ENCODE measurements at places on chromosomes 11 and 22.

GRCh38 chr22:19062139-19062942 is 59.9 kb downstream of the DGCR2 start:
- peak; percentile 38 for DNase-seq

DNA sequence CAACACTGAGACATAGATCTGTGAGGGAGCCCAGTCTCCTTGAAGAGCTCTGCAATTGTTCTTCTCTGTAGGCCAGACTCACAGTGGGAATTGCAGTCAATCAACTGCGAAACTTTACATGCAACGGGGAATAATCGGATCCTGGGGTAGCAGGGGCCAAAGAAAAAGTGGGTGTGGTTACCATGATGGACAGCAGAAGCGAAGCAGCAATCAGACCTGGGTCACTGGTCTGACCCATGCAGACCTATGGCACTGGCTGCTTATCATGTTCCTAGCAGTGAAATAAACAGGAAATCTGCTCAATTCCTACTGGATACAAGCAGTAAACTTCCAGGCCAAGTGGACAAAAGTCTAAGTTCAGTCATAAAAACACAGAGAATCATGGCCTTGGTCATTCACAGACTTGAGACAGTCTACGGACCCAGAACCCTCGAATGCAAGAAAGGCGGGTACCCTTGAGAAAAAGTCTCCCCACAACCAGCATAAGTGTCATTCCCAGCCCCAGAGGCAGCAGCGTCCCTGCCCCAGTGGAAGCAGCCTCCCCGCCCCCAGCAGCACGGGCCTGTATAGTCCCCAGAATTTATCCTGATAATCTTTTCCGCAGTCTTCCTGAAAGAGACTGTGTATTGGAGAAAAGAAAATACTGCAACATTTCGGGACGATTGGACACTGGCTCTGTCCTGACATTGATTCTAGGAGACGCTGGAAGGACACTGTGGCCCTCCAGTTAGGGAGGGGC is 34.6 kb downstream of the ASCL2 start:
- DNase-seq: no peak

DNA sequence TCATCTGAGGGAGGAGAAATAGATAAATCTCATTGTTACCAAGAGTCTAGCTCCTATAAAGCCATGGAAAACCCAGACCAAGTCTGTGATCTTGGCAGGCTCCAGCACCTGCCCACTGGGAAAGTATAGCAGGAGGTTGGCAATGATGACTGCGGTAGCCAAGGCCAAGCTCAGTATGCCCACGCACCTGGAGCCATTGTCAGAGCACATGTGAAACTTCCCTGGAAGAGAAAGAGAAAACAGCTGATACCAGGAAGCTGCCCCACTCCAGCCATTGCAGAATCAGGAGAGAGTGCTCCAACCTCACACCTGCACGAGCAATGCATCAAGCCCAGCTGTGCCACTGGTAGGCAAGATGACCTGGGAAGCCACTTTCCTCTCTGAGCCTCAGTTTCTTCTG is 62.2 kb upstream of the HEPHL1 start:
- no peak for DNase-seq

GRCh38 chr11:25730230-25730629 is 601.7 kb upstream of the ANO3 start:
- no peak for DNase-seq

GRCh38 chr11:5809905-5810795 is 1.4 kb downstream of the OR52N2 start:
- DNase-seq: no peak

DNA sequence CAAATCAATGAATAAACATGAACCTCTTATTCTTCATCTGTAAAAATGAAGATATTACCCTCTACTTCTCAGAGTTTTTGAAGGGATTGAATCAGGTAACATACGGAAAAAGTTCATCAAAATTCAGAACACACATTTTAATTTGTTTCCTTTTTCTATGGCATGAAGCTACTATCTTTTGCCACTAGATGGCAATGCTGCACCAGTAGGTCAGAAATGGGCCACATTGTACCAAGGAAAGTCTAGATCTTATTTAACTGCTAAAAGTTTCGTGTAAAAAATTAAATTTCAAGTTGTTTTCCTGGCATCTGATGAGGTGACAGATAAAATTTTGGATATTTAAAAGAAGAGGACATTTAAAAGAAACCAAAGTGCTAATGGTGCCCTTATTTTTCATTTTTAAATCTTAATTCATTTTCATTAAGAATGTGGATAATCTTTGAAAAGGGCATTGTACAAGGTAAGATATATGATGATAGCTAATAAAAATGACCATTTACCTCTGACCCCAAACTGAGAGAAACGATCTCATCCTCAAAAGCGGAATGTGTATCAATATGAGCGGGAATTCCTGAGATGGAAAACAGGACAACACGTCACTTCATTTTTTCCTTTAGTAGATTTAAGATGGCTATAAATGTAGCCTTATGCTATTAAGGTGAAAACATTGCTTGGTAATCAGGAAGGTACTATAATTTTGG is 16.1 kb downstream of the ALKBH8 start:
- DNase-seq: no peak

- DNase-seq: no peak
Observed at GRCh38 chr11:34448223-34448994, 9.7 kb downstream of the CAT start.

- DNase-seq: no peak
Observed at GRCh38 chr11:108591893-108592292, 1.7 kb downstream of the EXPH5 start.

- DNase-seq: no peak
Observed at GRCh38 chr11:83241291-83241946, 44.7 kb downstream of the CCDC90B start.

GRCh38 chr11:4203603-4204360 is 109.2 kb downstream of the RRM1 start:
- no peak for DNase-seq

DNA sequence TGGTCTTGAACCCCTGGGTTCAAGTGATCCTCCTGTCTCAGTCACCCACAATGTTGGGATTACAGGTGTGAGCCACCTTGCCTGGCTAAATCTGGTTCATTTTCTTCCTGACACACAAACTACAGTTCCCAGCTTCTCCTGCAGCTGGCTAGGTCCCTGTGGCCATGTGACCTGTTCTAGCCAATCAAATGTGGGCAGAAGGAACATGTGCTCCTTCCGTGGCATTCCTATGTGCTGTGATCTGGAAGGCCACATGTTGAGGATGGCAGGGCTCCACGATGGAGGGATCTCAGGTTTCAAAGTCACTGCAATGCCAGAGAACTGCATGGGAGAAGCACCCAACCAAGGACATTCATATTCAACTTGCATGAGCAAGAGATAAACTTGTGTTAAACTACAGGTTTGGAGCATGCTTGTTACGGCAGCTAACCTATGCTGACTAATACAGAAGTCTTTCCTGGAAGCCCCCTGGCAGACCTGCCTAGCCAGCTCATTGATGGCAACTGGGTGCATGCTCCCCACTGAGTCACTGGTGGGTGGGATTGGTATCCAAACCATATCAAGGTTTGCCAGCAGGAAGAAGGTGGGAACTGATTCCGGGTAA is 86.0 kb downstream of the RPS6KA4 start:
- DNase-seq: no peak

GRCh38 chr11:8731647-8732323 is 49.2 kb downstream of the RPL27A start:
- DNase-seq: no peak

DNA sequence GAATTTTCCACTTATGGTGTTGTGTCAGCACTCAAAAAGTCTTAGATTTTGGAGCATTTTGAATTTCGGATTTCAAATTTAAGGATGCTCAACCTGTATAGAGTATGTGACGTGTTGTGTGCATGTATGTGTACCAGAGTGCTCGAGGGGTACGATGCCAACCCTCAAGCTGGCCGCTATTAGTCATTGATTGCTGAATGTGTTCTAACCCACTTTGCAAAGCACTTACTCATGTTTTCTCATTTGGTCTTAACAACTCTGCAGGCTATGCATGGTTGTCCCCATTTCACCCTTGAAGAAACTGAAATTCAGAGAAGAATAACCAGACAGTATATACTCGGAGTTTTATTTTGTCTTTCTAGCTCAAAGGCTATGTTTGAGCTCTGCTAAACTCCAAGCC is 196.4 kb upstream of the TENM4 start:
- no peak for DNase-seq

DNA sequence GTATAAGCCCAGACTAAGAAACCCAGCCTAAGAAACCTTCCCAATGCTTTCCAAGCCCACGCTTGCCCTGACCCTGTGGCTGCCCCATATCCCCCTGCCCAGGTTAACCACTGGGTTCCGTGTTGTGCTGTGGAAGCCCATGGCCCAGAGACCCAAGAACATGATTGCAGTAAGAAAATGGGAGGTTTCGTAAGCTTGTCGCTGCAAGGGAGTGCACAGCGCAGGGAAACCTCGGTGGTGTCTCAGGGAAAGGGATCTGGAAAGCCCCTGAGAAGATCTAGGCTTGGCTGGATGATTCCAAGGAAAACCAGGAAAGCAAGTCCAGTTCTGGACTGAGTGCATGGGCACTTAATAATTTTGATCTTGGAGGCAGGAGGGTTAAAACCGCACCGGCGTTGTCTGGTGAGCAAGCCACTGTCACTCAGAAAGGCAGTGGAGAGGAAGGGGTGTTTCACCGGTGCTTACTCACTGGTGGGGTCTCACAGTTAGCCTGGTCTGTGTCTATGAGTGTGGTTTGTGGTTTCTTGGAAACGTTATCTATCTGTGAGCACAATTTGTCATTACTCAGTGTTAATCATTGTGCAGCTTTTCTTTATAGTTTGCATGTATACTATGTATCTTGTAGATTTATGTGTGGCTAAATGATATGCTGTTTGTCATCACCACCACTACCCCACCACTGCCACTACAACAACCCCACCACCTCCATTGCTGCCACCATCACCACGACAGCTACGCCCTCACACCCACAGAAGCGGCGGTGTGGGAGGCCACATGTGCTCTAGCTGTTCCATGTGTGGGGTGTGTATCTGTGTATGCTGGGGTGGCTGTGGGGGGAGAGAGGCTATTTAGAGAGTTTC is 53.3 kb upstream of the PRDM11 start:
- peak; percentile 65 for DNase-seq

- DNase-seq: no peak
Observed at GRCh38 chr11:127789927-127790326, 789.4 kb upstream of the KIRREL3 start.

DNA sequence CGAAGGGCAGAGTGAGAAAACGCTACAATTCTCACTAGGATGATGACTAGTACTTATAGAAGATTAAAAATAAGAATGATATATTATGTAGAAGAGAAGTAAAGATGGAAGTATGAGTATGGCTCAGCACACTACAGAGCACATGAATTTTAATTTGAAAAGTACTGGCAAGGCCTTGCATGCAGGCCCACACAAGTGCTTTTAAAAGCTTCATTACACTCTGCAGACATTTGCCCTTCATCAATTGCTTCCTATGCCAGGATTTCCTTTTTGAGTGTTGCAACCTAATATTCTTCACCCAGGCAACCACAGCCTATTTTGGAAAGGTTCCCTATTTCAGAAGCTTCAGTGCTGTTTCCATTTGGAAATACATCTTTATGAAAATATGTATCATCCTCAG is 81.1 kb downstream of the LARGE2 start:
- no peak for DNase-seq

DNA sequence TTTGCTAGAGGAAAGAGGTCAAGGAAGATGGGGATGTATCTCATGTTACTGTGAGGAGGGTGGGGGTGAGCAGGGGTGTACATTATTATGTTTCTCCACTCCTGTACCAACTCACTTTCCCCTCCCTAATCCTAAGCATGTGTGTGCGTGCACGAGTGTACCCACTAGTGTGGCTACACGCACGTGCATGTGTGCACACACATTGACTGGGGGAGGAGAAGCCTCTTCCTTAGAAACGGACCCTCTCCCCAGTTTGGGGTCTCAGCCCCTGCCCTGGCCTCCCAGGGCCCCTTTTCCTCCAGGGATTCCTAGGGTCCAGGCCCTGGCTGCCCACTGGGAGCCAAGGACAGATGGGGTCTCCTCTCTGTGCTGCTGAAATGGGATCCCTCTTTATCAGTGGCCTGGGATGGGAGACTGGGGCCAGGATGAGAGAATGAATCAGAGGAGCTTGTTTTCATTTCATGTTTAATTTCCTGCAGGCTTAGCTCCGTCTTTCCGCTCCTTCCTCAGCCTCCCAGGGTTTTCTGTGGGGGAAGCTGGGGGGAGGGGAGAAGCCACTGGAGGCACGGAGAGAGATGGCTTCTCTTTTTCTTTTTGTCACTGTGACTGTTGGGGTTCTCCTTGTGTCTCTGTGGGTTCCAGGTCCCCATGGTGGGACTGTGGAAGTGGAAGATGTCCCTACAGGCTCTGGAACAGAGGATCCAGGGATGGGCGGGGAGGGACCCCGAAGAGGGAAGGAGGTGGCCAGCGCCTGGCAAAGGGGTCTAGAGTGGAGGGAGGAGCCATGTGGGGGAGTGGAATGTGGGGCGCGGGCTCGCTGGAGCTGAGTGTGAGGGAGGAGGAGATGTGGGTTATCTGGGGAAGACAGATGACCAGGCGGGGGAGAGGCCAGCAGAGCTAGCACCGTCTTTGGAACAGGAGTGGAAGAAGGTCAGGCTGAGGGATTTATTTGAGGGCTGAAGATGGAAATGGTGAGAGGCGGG is 40.3 kb downstream of the ALX4 start:
- peak; percentile 69 for DNase-seq

- DNase-seq: no peak
Observed at GRCh38 chr11:92784331-92784730, 185.1 kb upstream of the MTNR1B start.

- no peak for DNase-seq
Observed at GRCh38 chr11:132448334-132448995, 1078.0 kb downstream of the NTM start.

GRCh38 chr11:110857892-110858546 is 145.8 kb upstream of the ARHGAP20 start:
- no peak for DNase-seq

DNA sequence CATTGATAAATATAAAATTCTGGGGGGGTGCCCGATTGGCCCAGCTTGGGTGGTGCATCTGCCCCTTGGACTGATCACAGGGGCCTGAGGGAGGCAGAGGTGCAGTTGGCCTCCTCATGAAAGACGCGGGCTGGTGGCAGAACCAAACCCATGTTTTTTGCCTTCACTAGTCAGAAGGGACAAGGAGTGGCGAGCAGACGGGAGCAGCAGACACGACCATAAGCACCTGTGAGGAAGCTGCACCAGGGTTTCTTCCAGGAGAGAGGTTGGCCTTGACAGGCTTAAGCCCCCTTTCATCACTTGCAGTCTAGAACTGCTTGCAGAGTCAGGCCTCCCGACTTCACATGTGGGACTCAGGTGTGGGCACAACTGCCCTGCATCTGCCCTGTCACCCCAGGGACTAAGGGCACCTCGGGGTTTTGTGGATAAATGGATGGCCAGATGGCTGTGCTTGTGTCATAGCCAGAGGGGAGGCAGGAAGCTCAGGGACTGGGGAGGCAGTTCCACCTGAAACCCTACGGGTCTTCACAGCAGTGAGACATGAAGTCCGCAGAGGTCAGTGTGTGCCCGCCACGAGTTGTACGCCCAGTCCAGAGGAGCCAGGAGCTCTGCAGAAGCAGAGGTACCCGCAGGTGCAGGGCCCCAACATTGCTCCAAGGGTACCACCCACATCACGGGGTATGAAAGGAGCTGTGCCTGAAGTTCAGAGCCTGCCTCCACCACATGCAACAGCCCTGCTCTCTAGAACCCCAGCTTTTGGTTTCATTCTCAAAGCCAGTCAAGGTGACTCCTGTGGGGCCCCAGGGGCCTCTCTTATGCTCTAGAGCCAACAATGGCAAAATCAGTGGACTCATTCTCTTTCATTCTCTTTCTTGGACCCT is 18.2 kb upstream of the SYT13 start:
- no peak for DNase-seq

- no peak for DNase-seq
Observed at GRCh38 chr22:45919504-45920286, 57.3 kb downstream of the WNT7B start.

GRCh38 chr11:126756855-126757254 is 243.7 kb downstream of the KIRREL3 start:
- DNase-seq: no peak
